Germinal center (tissue), 1 donor: ENCODE measurements at places on chromosomes 16 and 17.

DNA sequence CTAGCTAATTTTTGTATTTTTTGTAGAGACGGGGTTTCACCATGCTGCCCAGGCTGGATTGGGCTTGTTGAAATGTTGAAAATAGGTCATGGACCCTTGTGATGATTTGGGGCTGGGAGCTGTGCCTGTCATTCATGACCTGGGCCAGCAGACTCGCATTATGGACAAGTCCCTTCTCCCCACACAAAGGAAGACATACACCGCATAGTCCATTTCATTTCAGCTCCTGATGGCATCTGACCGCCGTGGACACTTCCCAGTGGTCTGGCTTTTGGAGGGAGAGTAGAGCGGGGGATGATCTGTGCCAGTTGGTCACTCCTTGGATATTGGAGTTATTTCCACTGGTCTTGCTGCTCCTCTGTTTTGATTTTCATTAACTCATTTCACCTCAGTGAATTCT, 34.8 kb downstream of the MPRIP start:
- DNase-seq: no peak

GRCh38 chr17:72123530-72124437, 3.0 kb downstream of the SOX9 start:
- no peak for DNase-seq

DNA sequence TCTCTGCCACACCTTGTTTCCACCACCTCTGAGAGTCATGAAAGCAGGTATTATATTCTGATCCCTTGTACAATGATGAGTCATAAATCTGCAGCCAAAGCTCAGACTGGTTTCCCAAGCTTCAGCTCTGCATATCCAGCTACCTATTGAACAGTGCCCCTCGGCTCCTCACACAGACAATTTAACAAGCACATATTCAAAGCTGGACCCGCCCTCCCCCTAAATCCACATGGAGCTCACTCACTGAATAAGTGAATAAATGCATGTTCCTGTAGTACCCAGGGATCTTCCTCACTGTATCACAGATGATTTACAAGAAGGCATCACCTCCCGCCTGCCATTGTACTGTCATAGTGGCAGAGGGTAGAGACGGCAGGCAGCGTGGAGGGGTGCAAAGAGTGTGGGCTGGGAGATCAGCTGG, 516.4 kb downstream of the GRIN2A start:
- no peak for DNase-seq

DNA sequence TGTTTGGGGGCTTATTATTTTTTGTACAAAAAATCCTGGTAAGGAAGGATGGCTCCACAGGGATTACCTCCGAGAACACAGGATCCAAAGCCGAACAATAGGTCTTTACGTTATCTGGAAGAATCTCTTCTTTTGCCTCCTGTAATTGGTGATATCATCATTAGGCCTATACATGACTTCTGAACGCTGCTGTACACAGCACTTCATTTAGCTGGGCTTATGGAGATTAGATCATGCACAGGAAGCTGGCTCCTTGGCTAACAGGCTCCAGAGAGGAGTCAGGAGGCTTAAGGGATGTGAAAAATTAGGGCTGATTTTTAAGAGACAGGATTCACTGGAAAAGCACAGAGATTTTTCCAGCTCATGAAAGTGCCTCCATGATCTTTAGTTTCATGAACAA, 54.7 kb downstream of the TANGO6 start:
- DNase-seq: no peak

GRCh38 chr16:17440131-17440530, 30.6 kb downstream of the XYLT1 start:
- peak; percentile 39 for DNase-seq

DNA sequence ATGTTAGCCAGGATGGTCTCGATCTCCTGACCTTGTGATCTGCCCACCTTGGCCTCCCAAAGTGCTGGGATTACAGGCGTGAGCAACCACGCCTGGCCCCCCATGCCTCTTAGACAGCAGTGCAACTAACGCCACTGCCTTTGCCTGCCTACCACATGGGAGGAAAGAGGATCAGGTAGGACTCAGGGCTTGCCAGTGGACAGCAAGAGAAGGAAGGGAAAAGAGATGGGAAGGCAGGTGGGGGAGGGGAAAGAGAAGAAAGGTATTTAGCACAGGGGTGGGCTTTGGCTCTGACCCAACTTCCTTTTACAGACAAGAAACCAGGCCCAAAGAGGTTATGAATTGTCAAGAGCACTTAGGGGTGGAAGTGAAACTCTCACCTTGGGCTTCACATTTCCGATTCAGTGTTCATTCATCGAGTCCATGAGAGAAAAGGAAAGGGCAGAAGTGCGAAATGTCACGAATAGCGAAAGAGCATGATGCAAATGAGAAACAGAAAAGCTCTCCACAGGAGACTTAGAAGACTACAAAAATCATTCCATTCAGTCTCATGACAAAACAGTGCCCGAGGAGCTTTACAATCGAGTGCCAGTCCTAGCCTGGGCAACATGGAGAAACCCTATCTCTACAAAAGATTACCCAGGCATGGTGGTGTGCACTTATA, 36.4 kb downstream of the CDK5R1 start:
- DNase-seq: peak; percentile 76

DNA sequence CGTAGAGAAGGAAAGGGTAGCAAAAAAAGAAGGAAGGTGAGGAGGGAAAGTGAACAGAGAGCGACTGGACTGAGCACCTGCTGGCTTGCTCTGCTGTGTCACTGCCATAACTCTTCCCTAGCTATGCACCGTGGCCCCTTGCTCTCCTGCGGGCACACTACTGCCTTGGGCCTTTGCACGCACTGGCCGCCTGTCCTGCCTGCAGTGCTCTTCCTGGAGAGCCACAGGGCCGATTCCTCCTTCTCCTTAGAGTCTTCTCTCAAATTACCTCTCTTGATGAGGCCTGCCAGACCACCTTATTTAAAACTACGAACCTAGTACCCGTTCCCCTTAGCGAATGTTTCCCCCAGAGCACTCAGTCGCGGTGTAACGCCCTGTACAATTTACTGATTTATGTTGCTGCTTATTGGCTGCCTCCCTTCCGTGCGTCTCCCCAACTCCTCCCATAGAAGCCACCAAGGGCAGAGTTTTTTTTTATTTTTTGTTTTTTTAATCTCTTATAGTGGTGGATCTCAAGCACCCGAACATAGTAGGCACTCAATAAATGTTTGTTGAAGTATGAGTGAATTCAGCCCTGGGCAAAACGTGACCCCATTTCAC, 70.3 kb downstream of the RAI1 start:
- no peak for DNase-seq

DNA sequence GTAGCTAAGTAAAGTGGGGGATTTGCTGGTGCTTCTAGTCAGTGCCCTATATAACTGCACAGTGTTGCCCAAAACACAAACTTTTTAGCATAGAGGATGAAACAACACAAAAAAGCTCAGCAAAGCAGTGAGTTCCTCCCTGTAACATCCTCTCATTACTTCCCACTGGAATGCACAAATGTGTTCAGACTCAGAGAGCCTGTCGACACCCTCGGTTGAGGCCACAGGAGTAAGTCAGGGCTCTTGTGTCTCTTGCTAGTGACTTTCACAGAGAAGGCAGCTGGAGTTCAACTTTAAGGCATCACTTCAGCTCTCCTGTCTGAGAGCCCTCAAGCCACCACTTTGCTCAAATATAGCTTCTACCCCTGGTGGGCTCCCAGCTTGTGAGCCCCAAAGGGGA, 107.2 kb upstream of the NETO2 start:
- DNase-seq: no peak

GRCh38 chr16:72841506-72841905, 206.4 kb downstream of the ZFHX3 start:
- DNase-seq: no peak

- DNase-seq: no peak
Observed at GRCh38 chr16:50699326-50700159, 6.1 kb downstream of the NOD2 start.

DNA sequence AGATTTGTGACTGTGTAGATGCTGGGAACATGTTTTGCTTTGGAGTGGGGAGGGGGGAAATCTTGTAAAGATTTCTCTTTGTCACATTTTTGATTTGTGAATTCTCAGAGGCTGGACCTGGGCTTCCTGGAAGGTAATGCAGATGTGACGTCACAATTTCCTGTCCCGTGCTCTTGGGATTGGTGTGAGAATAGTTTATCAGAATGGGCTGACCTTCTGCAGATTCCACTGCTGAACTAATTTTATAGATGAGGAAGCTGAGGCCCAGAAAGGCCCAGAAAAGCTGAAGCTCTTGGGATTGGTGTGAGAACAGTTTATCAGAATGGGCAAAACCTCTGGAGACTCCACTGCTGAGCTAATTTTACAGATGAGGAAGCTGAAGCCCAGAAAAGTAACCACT, 34.0 kb downstream of the HS3ST3B1 start:
- no peak for DNase-seq

DNA sequence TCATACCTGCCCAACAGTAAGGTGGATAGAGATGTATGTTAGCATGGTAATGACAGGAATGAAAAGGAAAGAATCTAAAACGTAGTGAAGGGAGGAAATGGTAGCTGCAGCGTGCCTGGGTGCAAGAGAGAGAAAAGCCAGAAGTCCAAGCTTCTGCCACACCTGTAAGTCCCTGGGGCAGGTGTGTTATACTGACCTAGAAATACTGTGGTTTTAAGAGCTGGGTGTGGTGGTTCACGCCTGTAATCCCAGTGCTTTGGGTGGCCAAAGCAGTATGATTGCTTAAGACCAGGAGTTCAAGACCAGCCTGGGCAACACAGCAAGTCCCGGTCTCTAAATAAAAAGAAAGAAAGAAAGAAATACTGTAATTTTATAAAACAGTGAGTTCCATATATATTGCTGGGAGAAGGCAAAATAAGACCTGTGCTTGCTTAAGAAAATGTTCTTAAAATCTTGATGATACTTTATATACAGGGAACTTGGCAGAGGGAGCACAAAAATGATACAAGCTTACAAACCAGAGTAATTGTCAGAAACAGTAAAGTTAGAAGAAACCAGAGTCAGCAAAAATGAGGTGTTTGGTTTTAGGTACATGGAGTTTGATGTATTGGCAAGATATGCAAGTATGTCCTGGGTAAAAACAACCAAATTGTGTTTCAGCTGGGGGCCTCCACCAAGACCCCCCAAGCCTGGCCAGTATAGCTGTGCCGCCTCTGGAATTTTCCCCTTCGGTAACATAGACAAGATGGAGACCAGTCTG, 6.6 kb downstream of the ALOX12 start:
- no peak for DNase-seq

DNA sequence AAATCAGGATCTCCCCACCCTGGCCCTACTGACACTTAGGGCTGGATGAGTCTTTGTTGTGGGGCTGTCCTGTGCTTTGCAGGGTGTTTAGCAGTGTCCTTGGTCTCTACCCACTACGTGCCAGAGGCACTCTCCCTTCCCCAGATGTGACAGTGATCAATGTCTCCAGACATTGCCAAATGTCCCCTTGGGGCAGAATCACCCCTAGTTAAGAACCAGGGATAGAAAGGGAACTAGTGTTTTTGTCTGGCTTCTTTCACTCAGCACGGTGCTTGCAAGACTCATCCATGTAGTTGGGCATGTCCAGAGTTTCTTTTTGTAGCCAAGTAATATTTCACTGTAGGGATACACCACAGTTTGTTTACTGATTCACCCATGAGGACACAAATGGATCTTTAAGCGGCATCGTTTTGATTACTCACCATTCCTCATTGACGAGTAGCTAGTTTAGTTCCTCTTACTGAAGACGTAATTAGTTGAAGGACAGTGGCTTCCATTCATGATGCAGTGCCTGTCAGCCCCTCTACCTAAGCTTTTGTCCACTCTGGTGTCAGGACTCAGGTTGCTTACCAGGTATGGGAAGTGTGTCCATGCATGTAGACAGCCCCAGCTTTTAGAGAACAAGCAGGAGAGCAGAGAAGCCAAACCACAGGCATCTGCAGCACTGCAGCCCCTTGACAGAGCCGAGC, 26.0 kb upstream of the ITGB4 start:
- no peak for DNase-seq

DNA sequence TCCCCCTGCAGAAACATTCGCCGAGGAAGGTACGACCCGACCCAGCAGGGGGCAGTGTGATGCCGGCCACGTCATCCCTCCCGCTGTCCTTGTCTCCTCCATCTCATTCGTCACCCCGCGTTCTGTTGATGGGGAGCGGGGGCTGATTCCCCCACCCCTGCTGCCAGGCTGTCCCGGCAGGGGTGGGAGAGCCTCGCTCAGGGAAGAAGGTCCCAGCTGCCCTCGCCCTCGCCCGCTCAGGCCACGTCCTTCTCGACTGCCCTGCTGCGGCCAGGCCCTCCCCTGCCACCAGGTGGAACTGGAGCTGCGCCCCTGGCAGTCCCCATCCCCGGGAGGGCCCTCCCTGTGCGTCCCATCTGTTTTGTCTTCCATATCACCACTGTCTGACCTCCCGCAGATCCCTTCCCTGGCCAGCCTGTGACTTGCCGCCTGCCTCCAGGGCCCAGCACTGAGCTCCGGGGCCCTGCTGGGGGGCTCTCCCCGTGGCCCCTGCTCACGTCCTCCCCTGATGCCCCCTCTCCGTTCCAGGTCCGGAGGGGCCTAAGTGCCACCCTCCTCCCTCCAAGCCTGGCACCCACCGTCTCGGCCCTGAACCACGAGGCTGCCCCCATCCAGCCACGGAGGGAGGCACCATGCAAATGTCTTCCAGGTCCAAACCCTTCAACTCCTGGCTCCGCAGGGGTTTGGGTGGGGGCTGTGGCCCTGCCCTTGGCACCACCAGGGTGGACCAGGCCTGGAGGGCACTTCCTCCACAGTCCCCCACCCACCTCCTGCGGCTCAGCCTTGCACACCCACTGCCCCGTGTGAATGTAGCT, 20.6 kb downstream of the ADAM11 start:
- peak; percentile 82 for DNase-seq

DNA sequence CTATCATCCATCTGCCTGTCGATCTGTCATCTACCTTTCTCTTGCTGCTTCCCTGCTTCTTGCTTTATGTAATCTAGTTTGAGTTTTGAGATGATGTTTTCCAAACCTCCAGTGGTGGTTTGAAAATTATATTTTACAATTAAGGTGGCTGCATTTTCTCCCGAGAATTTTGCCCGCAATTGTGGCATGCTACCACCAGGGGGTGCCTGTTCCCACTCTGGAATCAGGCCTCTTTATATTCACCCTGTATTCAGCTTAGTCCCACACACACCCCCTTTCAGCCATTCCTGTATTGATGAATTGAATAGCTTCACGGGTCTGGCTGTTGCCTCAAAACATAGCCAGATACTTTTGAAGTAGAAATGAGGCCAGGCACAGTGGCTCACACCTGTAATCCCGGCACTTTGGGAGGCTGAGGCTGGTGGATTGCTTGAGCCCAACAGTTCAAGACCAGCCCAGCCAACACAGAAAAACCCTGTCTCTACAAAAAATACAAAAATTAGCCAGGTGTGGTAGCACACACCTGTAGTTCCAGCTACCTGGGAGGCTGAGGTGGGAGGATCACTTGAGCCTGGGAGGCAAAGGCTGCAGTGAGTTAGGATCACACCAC, 3.2 kb downstream of the PRSS22 start:
- peak; percentile 39 for DNase-seq

- DNase-seq: no peak
Observed at GRCh38 chr17:1067282-1067956, 70.5 kb downstream of the TIMM22 start.

DNA sequence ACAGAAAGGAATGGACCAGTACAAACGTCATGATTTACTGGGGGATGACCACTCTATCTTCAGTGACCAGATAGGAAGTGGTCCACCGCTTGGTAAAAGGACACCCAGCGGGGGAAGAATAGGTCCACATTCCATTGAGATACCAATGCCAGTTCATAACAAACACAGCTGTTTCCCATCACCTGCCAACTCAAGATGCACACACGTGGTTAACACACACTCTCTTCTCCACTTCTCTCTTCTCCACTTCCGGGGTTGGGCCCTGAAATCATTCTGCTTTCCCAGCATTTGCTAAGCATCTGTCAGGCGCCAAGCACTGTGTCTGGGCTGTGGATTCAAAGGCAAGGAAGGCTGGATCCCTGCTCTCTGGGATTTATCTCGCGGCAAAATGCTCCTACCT, 175.5 kb downstream of the SLC39A11 start:
- no peak for DNase-seq

GRCh38 chr16:51328733-51329132, 177.7 kb upstream of the SALL1 start:
- DNase-seq: no peak
